ENCODE measurements at places on chromosomes 2 and 18.

DNA sequence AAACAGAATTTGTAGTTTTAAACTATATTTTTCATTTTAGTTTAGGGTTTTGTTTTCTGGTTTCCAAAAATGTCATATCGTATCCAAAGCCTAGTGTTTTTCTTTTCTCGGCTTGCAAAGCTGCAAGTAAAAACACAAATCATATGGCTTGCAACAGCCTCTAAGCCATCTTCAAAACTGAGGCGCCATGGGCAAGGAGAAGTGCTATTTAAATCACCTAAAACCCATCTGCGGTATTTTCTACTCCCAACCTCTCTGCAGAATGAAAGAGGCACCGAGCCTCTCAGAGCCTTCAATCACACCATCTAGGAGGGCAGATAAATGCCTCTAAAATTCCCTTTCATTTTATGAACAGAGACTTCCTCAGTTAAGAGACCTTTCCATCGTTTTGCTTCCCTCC is 25.2 kb downstream of the FECH start:
- H3K36me3 ChIP-seq: peaks cover 7% of the 10 kb centered on the region
- H3K27me3 ChIP-seq: no peaks in the 10 kb centered on the region

GRCh38 chr2:168997118-168997521 is 34.0 kb downstream of the ABCB11 start:
- H3K27ac ChIP-seq: no peak overlapping the region
- DNase-seq: no peak
- no peaks in the 10 kb centered on the region for H3K27me3 ChIP-seq
- no peaks in the 10 kb centered on the region for H3K36me3 ChIP-seq

DNA sequence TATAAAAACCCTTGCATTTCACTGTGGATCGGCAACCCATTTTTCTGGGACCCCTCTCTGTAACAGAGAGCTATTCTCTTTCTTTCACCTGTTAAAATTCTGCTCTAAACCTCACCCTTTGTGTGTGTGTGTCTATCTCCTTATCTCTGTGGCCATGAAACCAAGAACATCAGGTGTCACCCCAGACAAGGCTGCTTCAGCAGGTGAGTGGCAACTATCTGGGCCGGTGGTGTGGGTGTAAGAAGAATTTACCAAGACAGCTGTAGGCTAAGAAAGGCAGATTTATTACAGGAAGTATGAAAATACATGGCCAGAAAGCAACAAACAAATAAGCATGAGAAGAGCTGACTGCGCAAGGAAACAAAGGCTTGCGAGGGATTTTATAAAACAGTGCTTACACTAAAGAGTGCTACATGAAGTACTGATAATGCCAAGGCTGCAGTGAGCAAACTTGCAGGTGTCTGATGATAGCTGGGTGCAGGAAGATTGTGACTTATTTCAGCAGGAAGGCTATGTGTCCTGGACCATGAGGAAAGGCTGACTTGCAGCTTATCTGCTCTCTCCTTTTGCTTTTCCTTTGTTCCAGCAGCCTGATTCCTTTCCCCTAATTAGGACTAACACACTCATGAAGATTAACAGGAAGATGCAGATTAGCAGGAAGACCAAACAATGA is 421.1 kb downstream of the PTH2R start:
- no peak overlapping the region for H3K27ac ChIP-seq
- no peaks in the 10 kb centered on the region for H3K4me1 ChIP-seq
- H3K27me3 ChIP-seq: no peaks in the 10 kb centered on the region
- no peaks in the 10 kb centered on the region for H3K36me3 ChIP-seq
- DNase-seq: no peak

- H3K27me3 ChIP-seq: no peaks in the 10 kb centered on the region
- H3K4me3 ChIP-seq: no peak overlapping the region
- no peaks in the 10 kb centered on the region for H3K4me1 ChIP-seq
- H3K36me3 ChIP-seq: no peaks in the 10 kb centered on the region
- no peak for DNase-seq
Observed at GRCh38 chr2:234861841-234862735, 89.7 kb upstream of the SH3BP4 start.

- H3K4me1 ChIP-seq: no peaks in the 10 kb centered on the region
- DNase-seq: no peak
- peaks cover 26% of the 10 kb centered on the region for H3K27me3 ChIP-seq
- H3K27ac ChIP-seq: no peak overlapping the region
- H3K36me3 ChIP-seq: no peaks in the 10 kb centered on the region
Observed at GRCh38 chr2:232485757-232486557, 1.7 kb downstream of the ECEL1 start.

DNA sequence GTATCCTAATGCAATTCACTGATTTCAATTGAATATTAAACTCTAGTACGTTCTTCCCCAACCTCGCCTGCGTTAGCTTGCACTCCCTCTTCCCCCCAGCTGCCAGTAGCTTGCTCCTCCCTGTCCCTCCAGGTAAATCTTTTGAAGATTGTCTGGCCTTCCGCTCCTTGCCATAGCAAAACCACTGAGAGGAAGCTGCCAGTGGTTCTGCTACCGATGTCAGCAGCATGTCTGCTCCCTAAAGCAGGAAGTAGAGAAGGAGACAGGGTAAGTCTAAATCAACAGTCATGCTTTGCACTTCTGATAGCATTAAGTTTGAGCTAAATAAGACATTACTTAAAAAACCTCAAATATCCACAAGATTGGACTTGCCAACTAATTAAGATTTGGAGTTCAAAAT is 89.1 kb downstream of the SCN2A start:
- H3K4me1 ChIP-seq: peaks cover 12% of the 10 kb centered on the region
- H3K27me3 ChIP-seq: no peaks in the 10 kb centered on the region
- no peak overlapping the region for H3K27ac ChIP-seq
- no peaks in the 10 kb centered on the region for H3K36me3 ChIP-seq
